ENCODE measurements at places on chromosomes 7 and 10.

DNA sequence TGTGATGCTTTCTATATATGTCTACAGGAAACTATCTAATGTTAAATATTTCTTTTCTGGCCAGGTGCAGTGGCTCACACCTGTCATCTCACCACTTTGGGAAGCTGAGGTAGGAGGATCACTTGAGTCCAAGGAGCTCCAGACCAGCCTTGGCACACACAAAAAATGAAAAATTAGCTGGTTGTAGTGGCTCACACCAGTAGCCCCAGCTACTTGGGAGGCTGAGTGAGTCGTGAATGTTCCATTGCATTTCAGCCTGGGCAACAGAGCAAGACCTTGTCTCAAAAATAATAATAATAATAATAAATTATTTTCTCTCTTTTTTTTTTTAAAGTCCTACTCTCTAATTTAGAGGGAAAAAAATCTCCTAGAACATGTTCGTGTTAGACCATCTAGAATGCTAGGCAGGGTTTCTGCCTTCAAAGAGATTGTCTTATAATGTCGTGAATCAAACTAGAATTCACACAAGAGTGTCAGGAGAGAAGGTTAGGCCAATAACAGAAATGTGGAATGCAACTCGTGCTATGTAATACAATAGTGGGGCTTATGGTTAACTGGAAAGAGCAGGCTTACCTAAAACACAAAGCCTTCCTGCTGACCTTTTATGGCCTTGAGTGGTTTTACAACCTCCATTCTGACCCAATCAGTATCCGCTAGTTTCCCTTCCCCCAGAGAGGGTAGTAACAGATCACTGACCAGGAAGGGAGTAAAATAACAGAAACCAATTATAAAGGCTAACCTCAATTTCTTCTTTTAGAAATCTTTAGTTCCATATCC, 46.3 kb downstream of the MYOF start:
- DNase-seq, result no peak

DNA sequence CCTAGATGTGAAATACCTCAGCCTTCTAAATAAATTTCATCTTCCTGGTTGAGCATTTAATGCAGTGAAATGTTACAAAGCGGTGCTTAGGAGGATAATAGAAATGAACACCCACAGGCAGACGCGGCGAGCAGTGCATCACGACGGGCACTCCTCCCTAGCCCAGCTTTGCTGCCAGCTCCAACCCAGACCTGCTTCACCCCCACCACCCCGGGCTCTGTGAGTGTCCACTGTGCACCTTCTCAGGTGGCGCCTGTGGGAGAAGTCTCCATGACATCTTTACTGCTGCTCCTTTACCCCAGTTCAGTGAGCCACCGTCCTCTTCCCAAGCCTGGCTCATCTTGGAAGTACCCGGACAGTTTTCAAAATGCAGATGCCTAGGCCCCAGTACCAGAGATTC, 5.2 kb upstream of the CHST15 start:
- DNase-seq, result no peak

GRCh38 chr10:48996-49395, at the start of gene TUBB8:
Gene TUBB8 (minus strand): TSS chr10:49296. CDS start chr10:49238, 58 bp downstream.
- DNase-seq, result no peak

GRCh38 chr10:30637881-30638467, 8.4 kb upstream of the LYZL2 start:
- no peak for DNase-seq

DNA sequence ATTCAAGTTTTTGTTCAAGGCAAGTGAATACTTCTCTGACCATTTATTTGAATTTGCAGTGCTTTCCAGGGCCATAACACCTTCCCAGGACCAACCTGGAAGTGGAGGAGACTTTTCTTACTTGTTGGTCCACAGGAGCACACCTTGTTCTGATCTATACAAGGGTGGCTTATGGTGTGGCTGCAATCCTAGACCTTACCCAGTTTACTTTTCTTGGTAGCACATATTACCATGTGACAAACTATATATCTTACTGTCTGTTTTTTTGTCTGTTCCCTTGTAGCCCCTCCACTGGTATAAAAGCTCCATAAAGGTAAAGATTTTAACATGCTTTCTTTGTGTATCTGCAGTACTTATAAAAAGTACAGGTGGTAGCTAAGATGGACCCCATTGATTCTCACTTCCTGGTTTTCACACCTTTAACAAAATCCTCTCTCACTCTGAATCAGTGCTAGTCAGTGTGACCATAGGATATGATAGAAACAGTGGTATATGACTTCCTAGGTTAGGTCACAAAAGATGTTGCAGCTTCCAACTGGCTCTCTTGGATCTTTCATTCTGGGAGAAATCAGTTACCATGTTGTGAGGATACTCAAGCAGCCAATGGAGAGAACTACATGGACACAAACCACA, 5.6 kb upstream of the ASB4 start:
- no peak for DNase-seq

Measured in NCI-H345 (cell line).